ENCODE measurements at places on chromosomes 1 and 21.

DNA sequence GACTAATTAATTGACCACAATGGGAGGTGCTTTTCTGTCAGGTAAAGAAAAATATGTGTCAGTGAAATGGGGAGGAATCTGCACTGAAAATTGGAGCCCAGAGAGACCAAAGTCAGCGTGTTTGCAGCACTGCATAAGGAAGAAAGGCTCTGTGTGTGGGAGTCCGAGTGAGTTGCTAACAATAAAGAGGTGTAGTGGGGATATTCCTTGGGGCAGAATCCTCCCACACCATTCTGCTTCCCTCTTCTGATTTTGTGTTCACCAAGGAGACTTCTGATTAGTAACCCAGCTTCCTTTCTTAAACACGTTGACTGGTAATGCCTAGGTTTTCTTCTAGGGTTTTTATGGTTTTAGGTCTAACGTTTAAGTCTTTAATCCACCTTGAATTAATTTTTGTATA, 240.5 kb downstream of the RPS6KC1 start:
- no peak for DNase-seq

DNA sequence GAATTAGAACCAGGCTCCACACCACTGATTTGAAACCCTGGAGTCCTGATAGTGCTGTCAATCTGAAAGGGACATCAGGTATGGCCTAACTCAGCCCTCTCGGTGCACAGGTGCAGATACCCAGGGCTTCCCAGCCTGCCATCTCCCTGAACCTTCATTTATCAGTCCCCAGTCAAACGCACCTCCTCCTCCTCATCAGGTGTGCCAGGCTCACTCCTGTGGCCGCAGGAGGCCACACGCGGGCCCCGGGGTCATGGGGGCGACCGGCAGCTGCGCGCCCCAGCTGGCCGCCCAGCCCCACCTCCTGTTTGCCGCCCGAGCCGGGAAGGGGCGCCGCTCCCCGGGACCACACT, 572 bp downstream of the FUCA1 start:
- DNase-seq, result no peak

- DNase-seq, result no peak
Measured at GRCh38 chr1:10936998-10937901, 75.2 kb upstream of the TARDBP start.

- DNase-seq, result no peak
Measured at GRCh38 chr1:230568008-230568407, 74.3 kb upstream of the COG2 start.

GRCh38 chr1:194230351-194231144, 1044.1 kb upstream of the B3GALT2 start:
- no peak for DNase-seq

- DNase-seq, result peak; percentile 19
Measured at GRCh38 chr1:207841293-207841692, 69.6 kb downstream of the CD34 start.

- no peak for DNase-seq
Measured at GRCh38 chr1:41902159-41902577, 16.6 kb downstream of the HIVEP3 start.

- no peak for DNase-seq
Measured at GRCh38 chr1:164054331-164054730, 504.7 kb upstream of the PBX1 start.

DNA sequence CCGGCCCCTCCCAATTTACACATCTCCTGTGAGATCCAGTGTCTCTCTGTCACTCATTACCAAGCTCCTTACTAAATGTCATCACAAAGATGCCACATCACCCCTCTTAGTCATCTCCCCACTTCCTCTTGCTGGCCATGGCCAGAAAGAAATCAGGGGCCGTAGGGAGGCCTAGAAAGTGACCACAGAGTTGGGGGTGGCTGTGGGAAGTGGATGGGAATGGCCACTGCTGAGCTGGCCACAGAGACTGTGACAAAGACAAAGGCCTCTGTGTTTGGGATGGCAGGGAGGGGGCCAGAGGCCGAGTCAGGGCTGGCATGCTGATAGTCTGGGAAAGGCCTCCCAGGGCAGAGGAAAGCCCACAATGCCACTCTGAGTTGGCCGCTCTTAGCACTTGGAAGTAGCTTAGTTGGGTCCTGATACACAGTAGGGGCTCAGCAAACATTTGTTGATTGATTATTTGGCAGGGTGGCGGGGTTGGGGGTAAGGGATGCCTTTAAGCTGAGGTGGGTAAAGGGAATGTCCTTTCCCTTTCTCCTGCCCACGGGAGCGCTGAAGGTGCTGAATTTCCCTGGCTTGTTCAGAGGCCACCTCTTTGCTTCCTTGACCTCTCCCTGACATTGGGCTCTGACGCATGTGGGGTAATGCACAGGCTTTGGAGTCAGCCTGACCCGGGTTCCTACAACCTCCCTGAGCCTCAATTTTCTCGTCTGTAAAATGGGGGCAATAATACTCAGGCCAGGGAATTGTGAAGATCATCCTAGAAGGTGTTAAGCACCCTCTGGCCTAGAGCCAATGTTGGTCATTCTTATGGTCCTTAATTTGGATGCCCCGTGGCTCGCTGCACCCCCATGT, 13.2 kb downstream of the NAV1 start:
- DNase-seq, result no peak

DNA sequence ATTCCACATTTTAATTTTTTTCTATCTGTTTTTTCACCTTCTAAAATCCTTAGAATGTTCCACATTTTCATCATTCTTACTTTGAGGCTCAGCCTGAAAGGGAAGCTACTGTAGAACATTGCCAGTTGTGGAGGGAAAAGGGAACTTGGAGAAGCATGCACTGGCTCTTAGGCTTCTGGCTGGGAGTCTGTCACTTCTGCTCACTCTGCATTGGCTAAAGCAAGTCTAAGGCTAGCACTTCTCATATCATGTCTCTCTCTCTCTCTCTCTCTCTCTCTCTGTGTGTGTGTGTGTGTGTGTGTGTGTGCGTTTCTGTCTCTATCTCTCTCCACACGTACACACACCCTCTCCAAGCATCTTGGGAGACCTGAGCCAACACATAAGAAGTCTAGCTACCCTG, 49.6 kb upstream of the ADAR start:
- no peak for DNase-seq

GRCh38 chr1:93353286-93353685, 7.6 kb downstream of the DR1 start:
- no peak for DNase-seq

GRCh38 chr1:38084700-38085099, 38.1 kb upstream of the POU3F1 start:
- no peak for DNase-seq

GRCh38 chr1:18288722-18289121, 181.1 kb downstream of the IGSF21 start:
- DNase-seq, result no peak

DNA sequence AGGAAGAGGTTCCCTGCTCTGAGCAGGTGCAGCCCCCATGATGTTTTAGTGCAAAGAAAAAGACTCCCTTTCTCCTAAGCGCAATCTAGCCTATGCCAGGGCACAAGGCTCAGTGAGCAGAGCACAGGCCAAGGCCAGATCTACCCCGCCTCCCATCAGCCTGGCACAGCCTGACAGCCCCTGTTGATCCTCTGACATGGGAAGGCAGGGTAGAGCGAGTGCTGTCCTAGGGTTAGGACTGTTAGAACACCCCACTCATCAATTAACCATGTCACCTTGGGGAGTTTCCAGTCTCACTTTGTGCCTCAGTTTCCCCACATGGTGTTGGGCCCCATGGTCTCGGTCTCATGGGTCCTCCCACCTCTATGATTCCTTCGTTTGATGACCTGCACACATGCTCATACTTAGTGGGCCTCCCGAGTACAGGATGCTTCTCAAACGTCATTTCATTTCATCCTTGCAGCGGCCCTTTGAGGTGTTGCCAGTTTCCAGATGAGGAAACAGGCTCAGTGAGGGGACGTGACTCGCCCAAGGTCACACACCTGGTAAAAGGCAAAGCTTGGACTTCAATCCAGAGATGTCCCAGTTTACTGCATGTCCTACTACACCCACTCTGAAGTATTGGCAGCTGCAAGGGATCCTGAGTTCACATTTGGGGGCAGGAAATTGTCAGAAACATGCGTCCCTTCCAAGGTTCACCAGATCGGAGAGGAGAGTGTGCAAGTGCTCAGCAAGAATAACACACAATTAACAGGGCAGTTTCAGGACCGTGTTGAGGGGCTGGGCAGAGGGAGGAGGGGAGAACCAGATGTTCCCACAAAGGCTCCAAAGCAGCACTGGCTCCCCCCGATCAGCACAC, 213.3 kb downstream of the TRABD2B start:
- no peak for DNase-seq

GRCh38 chr21:14259747-14260146, 43.8 kb downstream of the RBM11 start:
- no peak for DNase-seq

DNA sequence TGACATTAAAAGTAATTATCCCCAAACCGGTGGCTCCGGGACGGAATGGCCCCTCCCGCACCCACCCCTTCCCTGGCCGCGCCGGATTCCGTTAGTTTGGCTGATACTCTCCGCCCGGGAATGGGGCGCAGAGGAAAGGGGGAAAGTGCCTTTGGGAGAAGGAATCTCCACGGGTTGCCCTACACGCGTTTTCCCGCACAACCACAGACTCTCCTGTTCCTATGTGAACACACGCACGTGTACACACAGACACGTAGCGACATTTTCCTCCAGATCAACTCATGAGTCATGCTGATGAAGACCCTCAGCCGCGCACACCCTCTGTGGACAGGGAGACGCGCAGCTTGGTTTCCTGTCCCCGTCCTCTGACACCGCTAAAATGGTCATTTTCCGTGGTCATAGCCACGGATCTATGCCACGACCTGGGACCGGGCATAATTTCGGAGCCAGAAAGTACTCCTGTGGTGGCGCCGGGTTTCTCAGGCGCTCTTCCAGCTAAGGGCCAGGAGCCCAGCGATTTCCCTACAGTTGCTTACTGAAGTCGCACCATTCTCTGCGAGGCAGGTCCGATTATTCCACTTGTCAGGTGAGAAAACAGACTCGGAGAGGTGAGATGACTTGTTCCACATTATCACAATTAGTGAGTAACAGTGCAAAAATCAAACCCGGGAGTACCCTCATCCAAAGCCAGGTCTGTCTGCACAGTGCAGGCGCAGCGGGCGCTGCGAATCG, 4.0 kb upstream of the DMRTA2 start:
- DNase-seq, result no peak

- DNase-seq, result no peak
Measured at GRCh38 chr1:95282518-95282895, 48.5 kb downstream of the RWDD3 start.

DNA sequence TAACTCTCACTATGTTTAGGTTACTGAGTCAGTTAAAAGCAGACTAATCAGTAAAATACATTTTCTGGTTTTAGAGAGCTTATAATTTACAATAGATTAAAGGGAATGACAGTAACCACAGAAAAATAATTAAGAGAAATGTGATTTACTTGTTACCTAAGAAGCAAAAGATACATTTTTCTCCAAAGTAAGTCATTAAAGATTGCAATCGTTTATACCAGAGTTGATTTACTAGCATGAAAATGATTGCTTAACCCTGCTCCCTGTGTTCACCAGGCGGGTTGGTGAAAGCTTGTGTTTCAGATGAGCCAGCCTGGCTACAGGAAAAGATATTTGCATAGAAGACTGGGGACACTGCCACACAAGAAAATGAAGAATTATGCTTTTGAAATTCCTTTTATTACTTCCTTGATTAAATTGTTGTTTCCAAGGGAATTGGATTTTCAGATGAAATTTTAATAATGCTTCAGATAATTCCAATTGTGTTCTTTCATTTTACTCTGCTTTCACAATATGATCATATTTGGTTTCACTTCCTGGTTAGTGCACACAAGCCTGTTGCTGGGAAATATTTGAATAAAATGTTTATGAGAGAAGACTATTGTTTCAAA, 27.9 kb downstream of the LRRC8B start:
- no peak for DNase-seq

DNA sequence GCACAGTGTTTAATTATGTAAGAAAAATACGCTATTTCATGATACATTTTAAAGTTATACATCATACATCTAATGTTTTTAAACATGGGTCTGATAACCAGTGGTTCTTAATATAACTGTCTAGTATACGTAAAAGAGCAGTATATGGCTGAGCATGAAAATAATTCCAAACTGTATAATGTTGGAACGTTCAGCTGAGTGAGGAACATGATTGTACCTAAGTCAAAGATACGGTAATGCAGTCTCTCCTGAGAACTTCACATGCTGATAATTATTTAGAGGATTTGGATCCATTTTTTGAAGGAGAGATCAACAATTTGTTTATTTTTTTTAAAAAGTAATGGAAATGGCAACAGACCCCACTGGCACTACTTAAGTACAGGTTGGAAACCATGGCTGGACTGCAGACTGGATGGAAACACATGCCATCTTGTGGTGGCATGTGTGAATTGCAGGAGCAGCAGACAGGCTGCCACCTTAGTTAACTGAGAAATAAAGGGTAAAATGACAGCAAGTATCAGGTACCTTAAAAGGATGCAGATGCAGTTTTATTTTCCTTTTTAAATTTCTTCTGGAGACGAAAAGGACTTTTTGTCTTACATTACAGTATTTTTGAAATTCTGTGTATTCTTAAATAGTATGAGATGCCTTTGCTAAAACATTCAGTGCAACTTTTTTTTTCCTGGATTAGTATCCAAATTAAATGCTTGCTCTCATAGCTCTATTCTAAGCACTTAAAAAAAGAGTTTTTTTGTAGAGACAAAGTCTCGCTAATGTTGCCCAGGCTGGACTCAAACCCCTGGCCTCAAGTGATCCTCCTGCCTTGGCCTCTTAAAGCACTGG, 73.8 kb downstream of the MTR start:
- peak; percentile 64 for DNase-seq

DNA sequence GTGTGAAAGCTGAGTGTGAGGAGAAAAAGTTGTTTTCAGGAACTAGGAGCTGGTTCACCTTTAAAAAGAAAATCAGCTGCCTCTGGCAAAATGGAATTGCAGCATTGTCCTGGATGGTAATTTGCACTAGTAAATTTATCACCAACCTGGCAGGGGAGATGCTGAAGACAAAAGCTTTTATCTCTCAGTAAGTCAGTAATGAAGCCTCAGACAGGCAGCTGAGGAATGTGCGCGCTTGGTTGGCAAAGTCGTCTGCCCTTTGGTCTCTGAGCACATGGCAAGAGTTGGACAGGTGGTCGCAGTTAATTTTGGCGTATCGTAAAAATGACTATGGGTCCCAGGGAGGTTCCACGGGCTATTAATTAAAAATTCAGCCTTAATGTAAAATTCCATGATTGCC, 131.9 kb downstream of the BACH1 start:
- no peak for DNase-seq

DNA sequence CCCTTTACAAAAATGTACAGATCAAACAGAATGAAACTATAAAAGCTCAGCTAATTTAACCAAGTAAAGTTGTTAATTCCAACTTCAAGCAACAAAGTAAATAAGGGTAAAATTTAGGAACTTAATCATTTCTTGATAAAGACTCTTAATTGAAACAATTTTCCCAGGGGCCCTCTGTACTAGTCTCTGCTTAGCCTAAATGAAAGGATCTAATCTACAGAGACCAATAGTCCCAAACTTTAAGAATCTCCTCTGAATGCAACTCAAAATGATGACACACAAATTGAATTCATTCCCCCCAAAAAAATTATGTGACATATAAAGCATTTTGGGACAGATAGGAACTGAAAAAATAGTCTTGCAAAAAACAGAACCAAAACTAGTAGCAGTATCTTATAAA, 16.6 kb downstream of the EYA3 start:
- no peak for DNase-seq

Data from activated CD8-positive, alpha-beta memory T cell treated with anti-CD3 and anti-CD28 coated beads for 24 hours (primary cell).